ENCODE measurements at places on chromosomes 7 and 10. TPM values are rescaled to one million over a fixed set of nuclear protein-coding genes. Genes with fewer than 3 reads are reported as not detected.

DNA sequence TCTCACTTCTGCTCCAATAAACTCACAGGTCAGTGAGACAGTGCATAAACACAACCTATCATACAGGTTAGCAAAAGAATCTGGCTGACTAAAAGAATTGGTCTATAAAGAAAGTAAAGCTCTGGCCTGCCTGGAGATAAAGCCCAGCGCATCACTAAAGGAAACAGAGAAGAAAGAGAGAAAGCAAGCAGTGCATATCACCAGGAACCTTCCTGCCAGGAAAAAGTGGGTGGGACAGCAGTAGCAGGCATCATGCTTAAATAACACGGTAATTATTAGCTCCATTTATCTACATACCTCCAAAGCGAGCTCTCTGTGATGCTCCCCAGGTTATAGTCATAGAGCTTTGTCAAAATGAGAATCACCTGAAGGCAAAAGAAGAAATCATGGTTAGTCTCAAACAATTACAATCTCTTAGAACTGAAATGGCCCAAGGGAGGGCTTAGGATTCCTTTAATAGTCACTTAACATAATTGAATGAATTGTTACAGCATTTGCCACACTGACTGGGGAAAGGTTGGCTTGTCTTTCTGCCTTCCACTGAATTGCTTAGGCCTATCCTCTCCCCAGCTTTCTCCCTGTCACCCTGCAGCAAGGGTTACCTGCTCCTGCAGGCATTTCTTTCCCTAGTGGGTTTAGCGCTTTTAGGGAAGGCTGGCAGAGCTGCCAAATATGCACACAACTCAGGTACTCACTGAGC, 208.1 kb downstream of the SORCS1 start:
- DNase-seq, result peak; percentile 39

Gene ZNF239
- total RNA-seq, result 2.7 TPM

Gene ZNF503
- 0.37 TPM for total RNA-seq

DNA sequence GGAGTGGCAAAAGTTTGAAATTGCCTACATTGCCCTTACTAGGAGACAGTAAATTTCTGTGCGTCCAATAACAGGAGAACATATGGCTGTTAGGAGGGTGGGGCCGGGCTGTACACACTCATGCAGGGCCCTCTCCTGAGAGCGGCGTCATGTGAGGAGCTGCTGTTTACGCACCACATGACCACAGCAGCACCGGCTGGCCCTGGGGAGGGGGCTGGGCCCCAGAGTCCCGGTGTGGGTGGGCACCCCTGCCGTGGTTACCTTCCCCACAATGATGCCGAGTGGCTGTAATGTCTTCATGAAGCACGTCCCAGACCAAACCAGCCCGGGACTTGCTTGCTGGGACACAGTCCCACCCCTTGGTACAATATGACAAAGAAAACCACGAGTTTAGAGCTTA, 308.7 kb downstream of the DNAJB6 start:
- no peak for DNase-seq

Gene LANCL2
- 10.7 TPM for total RNA-seq

DNA sequence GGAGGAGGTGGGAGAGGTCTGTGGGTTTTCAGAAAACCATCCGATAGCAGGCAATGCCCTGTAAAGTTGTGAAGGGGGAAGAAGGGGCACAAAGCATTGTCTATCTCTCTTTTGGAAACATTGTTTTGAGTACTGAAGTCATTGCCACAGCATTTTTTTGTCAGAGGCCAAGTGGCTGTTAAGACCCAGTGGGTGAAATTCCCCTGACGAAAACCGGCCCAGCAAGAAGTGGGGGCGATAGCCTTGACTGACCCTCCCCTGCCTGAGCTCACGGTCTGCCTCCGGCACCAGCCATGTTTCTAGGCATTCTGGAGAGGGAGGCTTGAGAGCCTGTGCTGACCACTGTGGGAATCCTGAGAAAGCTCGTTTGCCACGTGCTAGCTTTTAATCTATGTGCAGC, 144.7 kb downstream of the RPS24 start:
- DNase-seq, result no peak

DNA sequence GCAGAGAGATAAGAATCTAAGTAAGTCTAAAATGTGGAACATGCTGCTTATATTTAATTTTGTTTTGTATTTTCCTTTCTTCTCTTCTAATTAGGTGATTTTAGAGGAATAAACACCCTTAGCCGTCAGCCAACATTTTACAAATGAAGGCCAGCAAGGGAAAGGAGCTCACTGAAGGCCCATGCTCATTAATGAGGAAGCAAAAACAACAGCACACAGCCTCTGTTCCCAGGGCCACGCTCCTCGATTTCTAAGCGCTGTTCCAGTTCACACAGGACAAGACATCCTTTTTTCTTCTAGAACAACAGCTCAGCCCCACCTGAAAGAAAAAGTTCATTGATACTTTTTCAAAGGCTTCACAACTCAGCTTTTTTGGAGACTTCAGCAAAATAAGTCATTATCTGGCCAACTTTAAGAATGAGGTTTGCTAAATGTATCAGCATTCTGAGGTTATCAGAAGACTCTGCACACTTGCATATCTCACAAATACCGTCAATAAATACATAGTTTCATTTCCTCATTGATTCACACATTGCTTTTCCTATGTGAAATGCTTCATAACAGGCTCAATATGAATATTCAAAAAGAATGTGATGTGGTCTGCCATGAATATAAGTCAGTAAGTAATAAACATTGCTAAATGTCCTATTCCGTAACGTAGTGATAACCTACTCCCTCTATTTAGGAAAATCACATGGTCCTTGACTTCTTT, 34.8 kb upstream of the SFMBT2 start:
- DNase-seq, result no peak

DNA sequence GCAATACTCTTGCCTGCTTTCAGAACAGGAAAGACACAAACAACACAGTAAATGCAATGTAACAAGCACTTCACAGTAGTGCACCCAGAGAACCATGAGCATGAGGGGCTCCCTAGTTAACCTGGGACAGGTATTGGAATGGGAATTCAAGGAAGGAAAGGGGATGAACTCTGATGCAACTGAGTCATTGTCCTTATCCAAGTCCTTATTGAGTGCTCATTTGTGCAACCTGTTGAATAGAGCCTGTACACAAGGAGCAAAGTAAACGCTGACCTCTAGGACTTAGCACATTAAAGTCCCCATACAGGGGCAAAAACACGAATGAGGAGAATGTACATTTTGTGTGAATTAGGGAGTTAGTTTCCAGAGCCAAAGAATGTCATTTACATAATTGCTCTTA, 276.4 kb upstream of the BMPER start:
- DNase-seq, result no peak

Gene CPA2
- total RNA-seq, result not detected

GRCh38 chr7:22671177-22671879, 55.7 kb upstream of the IL6 start:
- no peak for DNase-seq

DNA sequence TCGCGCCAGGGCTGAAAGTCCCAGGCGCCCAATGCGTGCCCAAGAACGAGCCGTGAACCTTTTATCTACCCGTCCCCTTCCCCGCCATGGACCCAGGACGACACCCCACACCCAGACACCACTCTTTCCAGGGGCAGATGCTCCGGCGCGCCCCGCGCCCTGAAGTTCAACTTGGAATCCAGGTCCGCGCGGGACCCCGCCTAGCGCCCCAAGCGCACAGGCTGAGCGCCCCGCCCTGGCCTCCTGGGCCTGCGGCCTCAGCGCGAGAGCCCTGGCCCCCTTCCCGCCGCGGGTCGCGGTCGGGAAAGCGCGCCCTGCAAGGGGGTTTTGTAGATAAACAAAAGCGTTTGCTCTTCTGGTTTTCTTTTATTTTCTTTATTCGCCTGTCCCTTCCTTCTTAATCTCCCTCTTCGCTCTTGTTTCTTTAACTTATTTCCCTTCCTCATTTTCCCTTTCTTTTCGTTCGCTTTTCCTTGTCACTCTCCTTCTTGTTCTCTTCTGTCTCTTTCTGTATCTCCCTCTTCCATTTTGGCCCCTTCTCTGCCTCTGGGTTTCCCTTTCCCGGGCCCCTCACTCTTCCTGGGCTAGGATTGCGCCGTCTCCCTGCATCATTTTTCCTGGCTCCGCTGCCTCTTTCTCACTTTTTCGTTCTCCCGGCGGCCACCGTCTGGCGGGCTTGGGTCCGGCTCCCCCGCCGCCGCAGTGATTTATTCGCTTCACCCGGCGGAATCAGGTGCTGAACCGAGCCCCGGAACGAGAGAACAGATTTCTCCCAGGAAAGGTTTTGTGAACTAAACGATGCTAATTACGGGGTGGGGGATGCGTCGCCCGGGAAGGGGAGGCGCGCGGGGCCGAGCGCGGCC, 15.3 kb upstream of the PAX2 start:
- peak; percentile 85 for DNase-seq

DNA sequence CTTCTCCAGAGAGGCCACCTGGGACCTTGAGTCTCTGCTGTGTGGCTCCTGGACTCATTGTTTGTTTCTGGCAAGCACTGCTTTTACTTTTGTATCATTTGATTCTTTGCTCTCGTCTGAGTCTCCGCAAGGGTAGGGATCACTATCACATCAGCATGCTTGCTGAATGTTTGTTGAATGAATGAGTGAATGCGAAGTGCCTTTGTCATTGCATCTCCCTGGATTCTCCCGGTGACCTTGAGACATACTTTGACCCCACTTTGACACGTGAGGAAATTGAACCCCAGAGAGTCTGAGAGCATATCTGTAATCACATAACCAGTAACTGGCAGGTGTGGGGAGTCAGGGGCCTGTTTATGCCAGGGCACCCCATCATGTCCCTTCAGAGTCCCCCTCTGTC, 92.8 kb downstream of the ZMIZ1 start:
- no peak for DNase-seq

Gene CTAGE8
- total RNA-seq, result not detected

Gene CACUL1
- total RNA-seq, result 31.0 TPM

DNA sequence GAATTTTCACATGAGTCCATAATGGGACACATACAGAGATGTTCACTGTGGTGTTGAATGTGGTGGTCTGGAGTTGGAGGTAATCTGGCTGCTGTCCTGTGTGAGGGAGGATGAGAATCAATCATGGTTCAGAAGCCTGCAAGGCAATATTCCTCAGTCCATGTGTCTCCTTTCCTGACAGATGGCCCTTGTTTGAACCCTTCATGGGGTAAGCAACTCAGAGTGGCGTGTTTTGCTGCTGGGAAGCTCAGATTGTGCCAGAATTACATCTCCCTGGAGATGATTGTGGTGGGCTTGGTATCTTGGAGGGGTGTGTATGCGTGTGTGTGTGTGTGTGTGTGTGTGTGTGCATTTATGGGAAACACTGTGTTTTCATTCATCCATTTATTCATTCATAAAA, 44.5 kb upstream of the COMTD1 start:
- no peak for DNase-seq

DNA sequence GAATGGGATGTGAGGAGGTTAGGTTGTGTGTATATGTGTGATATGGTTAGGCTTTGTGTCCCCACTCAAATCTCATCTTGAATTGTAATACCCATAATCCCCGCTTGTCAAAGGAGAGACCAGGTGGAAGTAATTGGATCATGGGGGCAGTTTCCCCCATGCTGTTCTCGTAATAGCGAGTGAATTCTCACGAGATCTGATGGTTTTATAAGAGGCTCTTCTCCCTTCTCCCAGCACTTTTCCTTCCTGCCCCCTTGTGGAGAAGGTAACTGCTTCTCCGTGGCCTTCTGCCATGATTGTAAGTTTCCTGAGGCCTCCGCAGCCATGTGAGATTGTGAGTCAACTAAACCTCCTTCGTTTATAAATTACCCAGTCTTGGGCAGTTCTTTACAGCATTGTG, 47.3 kb downstream of the NPVF start:
- no peak for DNase-seq

DNA sequence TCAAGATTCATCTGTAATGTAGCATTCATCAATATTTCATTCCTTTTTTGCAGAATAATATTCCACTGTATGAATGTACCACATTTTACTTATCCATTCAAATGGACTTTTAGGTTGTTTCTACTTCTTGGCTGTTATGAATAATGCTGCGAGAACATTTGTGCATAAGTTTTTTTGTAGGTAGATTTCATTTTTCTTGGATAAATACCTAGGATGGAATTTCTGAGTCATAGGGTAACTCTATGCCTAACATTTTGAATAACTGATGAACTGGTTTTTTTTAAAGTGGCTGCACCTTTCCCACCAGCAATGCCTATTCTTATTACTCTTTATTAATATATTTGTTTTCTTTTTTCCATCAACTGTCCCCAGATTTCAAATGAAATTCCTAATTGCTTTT, 9.1 kb upstream of the XPNPEP1 start:
- DNase-seq, result no peak

DNA sequence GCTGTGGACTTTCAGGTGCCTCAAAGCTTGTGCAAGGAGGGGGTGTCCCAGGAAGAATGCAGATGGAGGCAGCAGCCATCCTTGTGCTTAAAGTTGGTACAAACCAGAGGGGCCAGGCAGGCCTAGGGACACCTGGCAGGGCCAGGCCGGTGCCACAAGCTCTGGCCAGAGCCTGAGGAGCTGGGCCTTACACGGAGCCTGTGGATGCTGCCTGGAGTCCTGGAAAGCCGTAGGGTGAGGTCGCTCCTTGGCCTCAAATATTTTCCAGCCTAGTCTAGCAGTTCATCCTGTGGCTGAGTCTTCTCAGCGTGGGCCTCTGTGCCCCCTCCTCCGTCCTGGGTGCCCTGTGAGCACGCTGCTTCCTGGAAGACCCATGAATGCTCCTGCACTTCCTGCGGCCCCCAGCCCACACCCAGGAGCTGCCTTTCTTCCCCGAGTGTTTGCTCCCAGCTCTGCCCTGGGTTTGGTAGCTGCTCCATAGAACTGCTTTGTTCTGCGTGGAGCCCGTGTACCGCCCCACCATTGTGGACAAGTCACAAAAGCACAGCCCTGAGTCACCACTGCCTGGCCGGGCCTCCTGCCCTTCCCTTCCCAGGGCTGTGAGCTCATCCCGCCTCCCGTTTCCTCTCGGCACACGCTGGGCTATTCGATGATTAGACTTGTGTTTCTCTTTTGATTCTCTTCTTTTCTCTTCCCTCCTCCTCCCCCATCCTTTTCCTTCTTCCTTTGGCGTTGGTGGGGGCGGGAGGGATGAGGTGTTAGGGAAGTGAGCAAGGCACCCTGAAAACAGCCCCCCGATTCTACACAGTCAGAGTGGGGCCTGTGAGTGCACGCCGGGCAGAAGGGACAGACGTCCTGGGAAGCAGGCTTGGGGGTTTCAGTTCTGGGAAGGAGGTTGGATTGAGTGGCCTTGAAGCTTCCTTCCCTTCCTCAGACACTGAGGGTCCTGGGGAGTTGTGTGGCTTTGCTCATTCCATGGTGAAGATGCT, 73.2 kb upstream of the SHH start:
- peak; percentile 52 for DNase-seq

Gene NEURL1
- 7.9 TPM for total RNA-seq

DNA sequence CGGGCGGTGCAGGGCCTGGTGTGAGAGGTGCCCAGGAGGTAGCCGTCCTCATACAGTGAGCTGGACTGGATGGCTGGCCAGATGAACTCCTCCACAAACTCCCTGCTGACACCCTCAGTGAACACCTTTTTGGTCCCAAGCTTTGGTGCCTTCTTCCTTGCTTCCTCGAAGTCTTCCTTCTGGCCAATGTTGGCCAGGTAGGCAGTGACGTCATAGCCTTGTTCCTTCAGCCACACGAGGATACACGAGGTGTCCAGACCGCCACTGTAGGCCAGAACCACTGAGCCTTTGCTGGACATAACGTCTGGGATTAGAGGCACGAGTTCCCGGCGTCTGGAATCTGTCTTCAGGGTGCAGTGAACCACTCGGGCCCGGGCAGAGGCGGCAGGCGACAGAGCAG, 206.8 kb upstream of the SP4 start:
- DNase-seq, result no peak

GRCh38 chr10:114499116-114499515, 94.8 kb upstream of the AFAP1L2 start:
- DNase-seq, result no peak
